ENCODE measurements at places on chromosomes 1 and 21.

DNA sequence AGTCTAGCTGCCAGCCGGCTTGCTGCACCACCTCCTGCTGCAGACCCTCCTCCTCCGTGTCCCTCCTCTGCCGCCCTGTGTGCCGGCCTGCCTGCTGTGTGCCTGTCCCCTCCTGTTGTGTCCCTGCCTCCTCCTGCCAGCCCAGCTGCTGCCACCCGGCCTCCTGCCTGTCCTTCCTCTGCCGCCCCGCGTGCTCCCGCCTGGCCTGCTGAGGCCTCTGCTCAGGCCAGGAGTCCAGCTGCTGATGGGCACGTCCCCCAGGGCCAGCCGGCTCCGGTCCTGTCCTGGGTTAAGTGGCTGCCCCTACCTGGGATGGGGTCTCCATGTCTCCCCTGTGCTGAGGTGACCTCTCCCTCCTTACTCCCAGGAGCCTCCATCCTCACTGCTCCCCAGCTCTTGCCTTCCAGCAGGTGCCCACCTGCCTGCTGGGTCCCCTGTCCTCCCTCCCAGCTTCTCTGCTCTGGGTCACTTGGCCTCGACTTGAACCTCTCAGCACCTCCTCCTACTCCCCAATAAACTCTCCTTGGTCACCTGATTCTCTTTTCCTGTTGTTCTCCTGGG is 870 bp downstream of the KRTAP10-8 start:
- DNase-seq: no peak

GRCh38 chr1:166379447-166379846 is 212.6 kb upstream of the FAM78B start:
- no peak for DNase-seq

DNA sequence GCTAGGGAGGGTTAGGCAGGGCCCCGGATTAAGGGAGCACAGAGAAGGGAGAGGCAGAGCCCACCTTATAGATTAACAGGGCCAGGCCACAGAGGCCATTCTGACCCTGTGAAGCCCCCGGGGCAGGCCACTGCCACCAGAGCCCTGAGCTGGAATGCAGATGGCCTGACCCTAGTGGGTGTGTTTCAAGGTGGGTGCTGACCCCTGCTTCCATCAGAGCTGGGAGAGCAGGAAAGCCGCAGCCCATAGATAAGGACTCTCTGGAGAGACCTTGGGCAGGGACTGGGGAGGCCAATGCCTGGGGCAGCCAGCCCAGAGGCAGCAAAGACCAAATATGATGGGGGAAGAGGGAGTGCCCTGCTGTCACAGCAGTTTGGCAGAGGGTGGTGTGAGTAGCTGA is 35.9 kb downstream of the NCMAP start:
- no peak for DNase-seq

GRCh38 chr1:6148497-6149241 is 31.5 kb downstream of the CHD5 start:
- DNase-seq: no peak

DNA sequence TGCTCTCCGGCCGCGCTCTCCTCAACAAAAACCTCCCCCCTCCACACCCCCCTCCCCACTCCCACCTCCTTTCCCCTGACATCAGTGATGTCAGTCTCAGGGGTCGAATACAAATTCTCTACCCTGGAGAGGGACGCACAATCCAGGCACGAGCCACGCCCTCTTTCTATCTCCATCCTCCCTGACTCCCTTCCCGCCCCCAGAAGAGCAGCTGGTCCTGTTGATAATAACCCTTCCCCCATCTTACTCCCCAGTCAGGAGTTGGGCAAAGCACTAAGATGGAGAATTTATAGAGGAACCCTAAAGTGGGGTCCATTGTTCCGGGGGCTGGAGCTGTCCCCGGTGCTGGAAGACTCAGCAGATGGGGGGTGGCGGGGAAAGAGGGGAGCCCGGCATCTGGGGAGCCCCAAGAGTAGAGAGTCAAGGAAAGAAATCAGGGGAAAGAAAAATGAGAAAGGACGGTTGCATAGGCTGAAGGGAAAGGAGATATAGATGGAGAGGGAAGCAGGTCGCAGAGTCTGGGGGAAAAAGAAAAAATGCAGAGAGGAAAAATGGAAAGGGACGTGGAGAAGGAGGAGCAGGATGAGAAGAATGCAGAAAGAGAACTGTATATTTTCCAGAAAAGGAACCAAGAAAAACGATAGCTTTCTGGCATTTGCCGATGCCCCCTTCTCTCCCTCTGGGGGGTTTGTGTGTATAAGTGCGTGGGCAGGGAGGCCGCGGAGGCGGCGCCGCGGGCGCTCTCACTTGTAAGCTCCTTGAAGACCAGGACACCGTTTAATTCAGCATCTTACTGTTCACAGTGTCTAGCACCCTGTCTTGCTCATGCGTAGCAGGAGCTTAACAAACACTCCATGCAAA is at the start of gene CELF3:
CELF3 (minus strand) TSS at position 33 of the 861 bp plus-strand sequence. CDS start 783 bp downstream, outside the sequence.
- no peak for DNase-seq

All from SW 1271 (cell line).